ENCODE measurements at places on chromosomes 16 and 17. TPM values are rescaled to one million over a fixed set of nuclear protein-coding genes. Genes with fewer than 3 reads are reported as not detected.

GPR142 gene
- 0.25 TPM for polyA plus RNA-seq

CARD14 gene
- 2.1 TPM for polyA plus RNA-seq

TEKT5 gene
- polyA plus RNA-seq: 0.68 TPM

- no peak for DNase-seq
Observed at GRCh38 chr16:10242097-10242496, 59.9 kb upstream of the GRIN2A start.

DNA sequence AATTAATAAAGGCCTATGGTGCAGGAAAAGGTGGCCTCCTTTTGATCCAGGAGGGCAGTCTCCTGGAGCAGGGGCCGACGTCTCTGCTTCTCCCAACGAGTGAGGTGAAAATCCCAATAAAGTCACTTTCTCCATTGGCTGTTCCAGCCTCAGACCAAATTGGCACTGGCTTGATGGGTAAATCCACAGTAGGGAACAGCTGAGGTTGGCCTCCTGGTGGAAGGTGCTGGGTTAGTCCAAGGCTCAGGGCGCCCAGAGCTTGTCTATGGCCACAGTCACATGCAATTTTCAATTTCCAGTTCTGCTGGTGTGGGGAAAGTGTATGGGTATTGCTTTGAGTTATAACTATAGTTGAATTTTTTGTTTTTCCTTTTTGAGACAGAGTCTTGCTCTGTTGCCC lies 79.0 kb downstream of the NETO2 start:
- DNase-seq: no peak

GRCh38 chr16:24652209-24652712 lies 77.2 kb upstream of the TNRC6A start:
- no peak for DNase-seq

- DNase-seq: no peak
Observed at GRCh38 chr17:79590523-79590860, 20.4 kb downstream of the RBFOX3 start.

SLC2A4 gene
- 1.8 TPM for polyA plus RNA-seq

DNA sequence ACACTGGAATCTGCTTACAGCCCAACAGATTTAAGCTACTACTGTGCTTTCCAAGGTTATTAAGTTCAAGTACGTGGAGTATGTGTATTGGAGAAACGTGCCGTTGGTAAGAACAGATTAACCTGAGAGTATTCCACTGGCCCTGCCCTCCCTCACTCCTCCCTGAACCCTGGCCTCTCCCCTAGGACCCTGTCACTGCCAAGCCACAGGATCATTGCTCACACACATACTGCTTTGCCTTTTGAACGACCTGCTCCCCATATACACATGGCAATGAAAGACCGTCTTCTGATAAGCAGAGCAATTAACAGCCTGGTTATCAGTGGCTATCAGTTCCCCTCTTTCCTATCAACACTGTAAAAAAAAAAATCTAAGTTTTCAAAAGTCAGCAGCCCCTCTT lies 458.9 kb upstream of the DYNLRB2 start:
- DNase-seq: no peak

- peak; percentile 48 for DNase-seq
Observed at GRCh38 chr16:22928882-22929435, 115.0 kb downstream of the HS3ST2 start.

DNA sequence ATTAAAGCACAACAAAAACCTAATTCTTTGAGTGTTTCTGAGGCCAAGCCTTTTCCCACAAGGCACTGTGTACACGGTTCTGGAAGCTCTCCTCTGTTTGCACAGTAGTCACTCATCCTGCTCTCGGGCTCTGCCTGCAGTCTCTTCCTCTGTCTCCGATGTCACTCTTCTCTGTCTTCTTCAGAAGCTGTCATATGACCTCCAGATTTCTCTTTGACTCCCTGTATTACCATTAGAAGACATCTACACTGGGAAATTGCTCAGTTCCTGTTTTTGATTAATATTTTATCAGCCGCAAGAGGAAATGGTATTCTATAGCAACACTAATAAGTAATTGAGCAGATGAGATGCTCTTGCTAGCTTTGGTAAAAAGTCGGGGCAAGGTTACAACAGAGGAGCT lies 422.9 kb downstream of the WWOX start:
- no peak for DNase-seq

GRCh38 chr16:84228256-84228838 lies 11.5 kb downstream of the KCNG4 start:
- DNase-seq: no peak

- DNase-seq: no peak
Observed at GRCh38 chr17:34177642-34178041, 77.4 kb upstream of the CCL2 start.

RPS15A gene
- 2,095 TPM for polyA plus RNA-seq

GRCh38 chr16:51056331-51056730 lies 94.7 kb downstream of the SALL1 start:
- no peak for DNase-seq

All from renal pelvis (tissue), 12 donors.